NAMALWA (cell line): ENCODE measurements at places on chromosomes 2 and 18.

DNA sequence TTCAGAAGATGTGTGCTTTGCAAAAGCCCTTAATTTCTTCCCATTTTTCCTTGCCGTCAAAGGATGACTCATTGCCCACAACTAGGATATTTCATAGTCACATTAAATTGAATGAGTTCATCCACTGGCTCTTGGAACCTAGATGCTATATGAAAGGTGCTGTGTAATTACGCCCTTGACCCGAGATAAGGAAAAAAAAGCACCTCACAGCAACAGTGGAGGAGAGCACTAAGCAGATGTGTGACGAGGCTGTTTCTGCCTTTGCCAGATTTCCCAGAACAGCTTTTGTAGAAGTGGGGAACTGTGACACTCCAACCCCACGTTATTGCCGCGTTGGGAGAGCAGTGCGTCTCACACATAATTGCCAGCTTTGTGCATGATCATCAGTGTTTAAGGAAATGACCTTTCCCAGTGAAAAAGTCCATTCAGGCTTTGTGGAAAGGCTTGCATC lies 33.3 kb upstream of the TMEM87B start:
- no peak for DNase-seq

GRCh38 chr2:69933839-69934613 lies 19.1 kb downstream of the MXD1 start:
- no peak for DNase-seq

GRCh38 chr18:68925268-68925667 lies 127.4 kb downstream of the CCDC102B start:
- DNase-seq, result peak; percentile 34

DNA sequence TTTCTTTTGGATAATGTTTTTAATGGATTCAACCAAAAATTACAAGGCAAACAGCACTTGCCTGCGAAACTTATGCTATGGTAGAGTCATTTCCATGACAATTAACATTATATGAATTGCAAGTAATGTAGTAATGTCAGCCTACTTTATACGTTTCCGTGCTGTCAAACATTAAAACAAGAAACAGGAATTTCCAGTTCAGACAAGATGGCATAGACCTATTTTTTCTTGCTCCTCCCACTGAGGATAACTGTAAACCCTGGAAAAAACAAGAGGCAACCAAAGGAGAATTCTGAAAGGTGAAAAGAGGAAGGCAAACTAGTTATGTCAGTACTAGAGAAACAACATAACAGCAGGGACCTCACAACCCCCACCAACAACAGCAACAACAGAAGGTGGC lies 170.7 kb downstream of the DIS3L2 start:
- no peak for DNase-seq

- DNase-seq, result no peak
Measured at GRCh38 chr18:44520981-44521667, 159.6 kb upstream of the SETBP1 start.

DNA sequence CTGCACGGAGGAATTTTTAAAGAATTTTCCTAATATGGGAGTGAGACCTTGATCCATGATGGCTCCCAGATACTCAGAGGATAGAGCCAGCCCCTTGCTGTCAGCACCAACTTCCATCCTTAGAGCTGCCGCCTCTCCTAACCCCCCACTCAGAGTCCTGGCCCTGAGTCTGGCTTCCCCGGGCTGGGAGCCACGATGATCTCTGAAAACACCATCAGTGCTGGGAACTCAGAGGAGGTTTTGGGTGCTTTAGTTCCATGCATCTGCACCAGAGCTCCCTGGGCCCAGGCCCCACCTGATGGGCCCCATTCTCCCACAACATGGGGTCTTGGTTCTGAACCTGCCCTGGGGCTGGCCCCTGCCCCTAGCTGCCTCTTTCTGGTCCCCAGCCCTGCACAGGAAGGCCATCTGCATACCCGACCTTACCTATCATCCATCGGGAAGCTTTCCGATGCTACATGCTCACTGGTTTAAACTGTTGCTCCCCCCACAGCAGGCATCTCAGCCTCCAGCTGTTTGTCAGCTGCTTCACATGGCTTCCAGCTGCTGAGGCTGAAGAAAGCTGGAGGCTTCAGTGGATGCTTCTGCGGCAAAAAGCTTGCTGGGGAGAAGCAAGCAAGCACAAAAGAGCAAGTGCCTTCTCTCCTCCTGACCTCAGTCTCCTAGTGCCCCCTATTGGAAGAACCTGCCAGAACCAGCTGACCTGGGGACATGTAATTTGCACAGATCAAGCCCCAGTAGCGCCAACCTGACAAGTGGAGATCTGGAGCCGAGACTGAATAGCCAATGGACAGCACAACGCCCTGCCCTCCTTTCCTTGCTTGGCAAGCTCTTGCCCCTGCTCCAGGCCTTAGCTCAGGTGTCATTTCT lies 24.2 kb upstream of the RHOB start:
- peak; percentile 25 for DNase-seq

DNA sequence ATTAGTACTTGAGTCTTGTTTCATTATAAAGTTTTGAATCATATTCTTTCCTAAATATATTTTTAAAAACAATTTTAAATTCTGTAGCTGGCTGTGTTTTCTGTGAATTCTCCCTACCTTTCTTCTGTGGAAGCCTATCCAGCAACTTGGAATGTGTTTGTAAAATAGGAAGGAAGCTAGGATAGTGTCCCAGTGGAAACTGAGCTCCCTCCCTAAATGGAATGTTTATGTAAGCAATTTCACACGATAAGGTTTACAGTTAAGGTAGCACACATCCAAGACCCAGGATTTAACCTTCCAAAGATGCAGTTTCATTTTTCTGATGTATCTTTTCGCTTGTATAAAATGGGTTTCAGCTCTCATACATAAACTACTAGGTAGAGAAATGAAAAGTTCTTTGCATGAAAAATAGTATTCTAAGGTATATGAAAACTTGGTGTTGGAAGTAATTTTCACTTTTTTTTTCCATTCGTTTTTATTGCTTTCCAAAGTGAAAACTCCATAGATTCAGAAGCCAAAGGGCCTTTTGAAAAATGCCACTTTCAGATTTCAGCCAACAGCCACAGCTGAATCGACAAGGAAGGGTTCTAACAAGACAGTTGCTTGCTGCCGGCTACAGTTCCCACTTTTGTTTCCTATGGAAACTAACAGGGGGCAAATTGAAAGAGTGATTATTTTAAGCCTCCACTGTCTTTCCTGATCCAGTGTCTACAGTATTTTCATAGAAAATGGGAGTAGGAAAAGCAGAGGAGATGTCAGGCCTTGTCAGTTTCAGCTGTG lies 405.1 kb upstream of the POU3F3 start:
- no peak for DNase-seq

DNA sequence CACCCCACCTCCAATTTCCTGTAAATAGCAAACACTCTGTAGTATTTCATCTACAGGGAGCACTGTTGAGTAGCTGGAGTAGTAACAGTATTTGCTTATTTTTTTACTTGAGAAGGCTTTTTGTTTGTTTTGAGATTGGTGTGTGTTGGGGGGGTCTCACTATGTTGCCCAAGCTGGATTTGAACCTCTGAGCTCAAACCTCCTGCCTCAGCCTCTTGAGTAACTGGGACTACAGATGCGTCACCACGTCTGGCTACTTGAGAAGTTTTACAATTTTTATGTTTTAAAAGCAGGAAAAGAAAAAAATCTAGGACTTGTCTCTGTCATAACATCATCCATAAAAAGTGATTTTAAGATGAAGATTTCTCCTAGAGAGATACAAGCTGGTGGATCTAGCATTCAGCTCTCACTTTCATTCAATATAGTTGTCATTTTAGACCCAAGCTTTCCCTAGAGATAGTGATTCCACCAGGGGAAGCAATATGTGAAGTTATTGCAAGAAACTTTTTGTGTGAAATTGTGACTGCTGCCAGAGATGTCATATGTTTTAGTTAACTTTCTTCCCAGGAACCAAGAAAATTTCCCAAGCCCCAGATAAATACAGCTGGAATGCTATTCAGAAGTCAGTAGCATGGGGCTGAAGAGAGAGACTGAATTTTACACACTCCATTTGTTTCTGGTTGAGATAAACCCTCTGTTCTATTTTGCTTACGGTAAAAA lies 60.2 kb upstream of the MAP4K3 start:
- no peak for DNase-seq

GRCh38 chr2:88809216-88809615 lies 117.7 kb downstream of the RPIA start:
- DNase-seq, result no peak

DNA sequence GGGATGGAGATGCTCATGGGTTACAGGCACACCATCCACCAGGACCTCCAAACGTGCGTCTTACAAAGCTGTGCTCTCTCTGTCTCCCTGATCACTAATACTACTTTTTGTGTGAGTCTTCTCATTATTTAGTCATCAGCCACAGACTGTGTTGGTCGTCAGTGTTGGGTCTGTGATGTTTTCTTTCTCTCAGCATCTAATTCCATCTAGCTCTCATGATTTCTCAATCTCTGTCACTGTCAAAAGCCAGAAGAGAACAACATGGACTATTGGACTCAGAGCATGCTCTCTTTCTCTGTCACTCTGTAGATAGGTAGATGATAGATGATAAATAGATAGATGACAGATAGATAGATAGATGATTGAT lies 6.0 kb upstream of the ARL4C start:
- DNase-seq, result no peak

- DNase-seq, result no peak
Measured at GRCh38 chr2:27085673-27086089, 891 bp upstream of the KHK start.

GRCh38 chr2:195027947-195028346 lies 629.1 kb upstream of the SLC39A10 start:
- DNase-seq, result no peak

GRCh38 chr2:20682167-20682920 lies 15.4 kb downstream of the GDF7 start:
- DNase-seq, result no peak

DNA sequence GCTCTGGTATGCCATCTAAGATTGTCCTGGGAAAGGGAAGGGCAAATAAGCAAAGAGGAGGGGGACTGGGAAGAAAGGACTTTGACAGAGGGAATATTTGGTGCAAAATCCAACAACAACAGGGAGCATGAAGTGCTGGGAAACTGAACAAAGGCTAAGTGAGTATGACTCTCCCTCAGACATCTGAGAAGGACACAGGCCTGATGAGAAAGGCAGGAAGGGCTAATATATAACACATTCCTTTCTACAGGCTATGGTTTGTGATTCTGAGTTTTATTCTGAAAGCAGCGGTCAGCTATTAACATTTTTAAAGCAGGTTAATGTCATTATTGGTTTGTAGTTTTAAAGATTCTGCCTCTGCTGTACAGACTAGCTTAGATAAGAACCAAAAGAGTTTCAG lies 1579.5 kb downstream of the LRP1B start:
- no peak for DNase-seq

DNA sequence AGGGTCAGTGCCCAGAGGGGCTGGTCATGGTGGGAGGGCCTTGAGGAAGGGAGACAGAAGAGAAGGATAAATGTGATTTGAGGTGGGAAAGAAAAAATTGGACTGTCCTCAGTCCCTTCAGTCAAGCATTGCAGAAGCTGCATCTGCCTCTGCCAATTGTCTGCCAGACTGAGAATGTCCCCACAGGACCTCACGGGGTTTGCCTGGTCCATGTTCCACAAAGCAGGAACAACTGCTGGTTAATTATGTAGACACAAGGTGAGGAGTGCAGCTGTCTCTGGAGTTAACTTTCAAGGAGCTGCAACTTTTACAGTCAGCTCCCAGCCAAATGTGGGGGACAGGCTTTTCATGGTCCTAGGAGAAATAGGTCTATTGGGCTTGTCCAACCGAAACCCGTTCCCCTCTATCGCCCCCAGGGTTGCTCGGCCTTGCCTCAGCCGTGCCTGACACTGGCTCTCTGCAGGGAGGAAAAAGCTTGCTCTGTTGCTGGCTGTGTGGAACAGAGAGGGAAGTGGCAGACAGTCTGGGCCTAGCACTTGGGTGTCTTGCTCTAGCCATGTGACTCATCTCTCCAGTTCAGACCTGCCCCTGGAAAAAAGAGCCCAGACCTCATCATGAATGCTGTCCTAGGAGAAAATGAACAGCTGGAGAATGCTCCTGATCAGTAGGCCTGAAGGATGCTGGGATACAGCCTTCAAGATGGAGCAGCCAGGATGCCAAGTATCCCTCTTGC lies 31.1 kb upstream of the PAX8 start:
- no peak for DNase-seq
